ENCODE measurements at places on chromosomes 2 and 18.

DNA sequence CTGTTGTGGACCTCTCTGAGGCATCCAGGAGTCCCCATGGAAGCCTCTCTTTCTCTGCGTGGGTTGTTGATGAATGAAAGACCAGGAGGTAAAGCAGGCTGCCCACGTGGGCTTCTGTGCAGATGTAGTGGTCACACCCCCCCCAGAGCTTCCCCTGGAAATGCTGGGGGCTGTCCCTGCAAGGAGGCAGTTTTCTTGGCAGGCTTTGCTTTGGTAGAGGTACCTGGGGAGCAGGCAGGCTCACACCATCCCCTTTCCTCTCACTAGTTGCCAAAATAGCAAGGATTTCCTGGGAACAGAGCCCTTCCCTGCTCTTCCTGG is 97.6 kb upstream of the MAP3K20 start:
- DNase-seq, result no peak

- DNase-seq, result no peak
Measured at GRCh38 chr18:3279201-3280185, 17.6 kb downstream of the MYL12B start.

DNA sequence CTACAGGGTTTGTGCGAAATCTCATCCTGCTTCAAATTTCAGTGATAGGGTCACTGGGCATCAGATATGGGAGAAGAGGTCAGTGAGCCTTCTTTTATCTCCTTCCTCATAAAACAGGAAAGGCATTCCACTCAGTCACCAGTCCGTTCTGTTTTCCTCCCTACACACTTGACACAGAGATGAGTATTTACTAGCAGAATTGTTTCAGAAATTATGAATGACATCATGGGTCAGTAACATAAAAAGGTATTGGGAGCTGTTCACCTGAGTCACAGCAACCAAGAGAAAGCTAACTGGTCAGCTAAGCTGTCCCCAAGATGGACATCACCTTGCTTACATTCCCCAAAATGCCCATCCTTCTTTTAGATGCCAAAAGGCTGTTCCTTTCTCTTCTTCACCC is 96.3 kb downstream of the ACVR1 start:
- no peak for DNase-seq

GRCh38 chr2:6337472-6337820 is 528.3 kb downstream of the CMPK2 start:
- DNase-seq, result no peak

- DNase-seq, result no peak
Measured at GRCh38 chr2:41949091-41949882, 98.5 kb upstream of the PKDCC start.

DNA sequence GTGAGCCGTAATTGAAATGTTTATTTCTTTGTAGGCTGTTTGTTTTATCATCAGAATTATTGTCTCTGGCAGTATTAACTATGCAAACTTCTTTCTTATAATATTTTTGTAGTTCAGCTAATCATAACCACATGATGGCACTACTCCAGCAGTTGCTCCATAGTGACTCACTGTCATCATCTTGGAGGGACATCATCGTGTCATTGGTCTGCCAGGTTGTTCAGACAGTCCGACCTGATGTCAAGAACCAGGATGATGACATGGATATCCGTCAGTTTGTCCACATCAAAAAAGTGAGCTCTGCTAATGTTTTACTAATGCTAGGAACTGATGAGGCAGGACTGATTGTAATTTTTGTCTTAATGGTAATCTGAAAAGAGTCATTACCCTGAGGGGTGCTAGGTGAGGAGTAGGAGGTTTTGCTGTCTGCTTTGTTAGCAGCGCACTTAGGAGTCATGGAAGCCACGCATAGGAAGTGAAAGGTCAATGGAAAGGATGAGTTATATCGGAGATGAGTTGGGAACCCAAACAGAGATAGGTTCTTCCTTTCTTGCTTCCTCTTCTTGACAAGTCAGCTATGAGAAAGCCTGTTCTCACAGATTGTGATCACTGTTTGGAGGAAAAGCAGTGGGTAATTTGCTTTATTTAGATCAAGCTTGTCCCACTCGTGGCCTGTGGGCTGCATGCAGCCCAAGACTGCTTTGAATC is 49.2 kb downstream of the PIKFYVE start:
- no peak for DNase-seq

- no peak for DNase-seq
Measured at GRCh38 chr2:25044990-25045389, 3.1 kb downstream of the EFR3B start.

DNA sequence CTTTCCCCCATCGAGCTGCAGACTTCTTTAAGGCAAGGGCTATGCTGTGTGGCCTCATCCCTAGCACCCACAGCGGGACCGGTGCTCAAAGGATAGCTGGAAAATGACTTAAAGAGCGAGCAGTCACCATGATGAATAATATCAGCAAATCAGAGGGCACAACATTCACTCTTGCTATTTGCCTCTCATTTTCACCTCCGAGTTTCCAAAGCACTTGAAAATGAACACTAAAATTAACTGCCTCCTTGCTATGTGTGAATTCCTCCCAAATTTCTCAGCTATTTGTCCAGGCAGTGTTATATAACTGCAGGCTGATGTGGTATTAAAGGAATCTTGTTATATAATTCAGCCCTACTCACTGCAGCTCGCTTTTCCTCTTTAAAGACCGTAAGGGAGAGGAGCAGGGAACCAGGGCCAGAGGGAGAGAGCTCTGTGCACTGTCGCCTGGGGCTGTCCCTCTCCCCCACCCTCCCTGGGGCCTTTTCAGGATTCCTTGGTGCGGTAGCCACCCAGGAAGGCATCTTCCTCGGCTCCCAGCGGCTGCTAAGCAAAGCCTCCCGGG is 1.4 kb downstream of the CYS1 start:
- no peak for DNase-seq

DNA sequence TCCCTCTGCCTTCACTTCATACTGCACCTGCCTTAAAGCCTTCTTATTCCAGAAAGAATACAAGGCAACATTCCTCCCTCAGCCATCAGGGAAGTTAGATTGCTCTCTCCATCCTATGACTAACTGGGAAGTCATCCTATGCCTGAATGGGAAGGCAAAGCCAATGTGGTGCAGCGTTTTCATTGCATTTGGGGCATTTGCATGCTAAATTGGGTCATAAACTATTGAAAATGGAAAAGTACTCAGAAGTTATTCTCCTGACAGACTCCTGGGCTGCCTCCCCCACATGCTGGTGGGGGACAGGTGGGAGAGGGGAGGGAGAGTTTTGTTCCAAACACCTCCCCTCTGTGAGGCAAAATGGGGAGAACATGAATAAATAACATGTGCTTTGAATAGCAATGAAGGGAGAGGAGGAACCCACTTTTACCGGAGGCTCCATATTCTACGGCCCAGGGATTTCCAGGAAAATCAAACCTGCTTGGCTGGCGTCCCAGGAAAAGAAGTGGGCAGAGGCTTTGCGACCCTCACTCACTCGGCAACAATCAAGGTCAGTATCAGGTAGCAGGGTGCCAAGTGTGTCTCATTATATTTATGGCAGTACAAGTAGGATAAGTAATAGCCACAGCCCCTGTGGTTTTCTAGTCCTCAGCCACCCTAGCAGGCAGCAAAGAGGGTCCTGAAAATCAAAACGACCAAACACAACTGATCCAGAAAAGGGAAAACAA is 84.1 kb downstream of the BOD1L2 start:
- no peak for DNase-seq

- no peak for DNase-seq
Measured at GRCh38 chr2:20052229-20052851, 912 bp upstream of the LAPTM4A start.

DNA sequence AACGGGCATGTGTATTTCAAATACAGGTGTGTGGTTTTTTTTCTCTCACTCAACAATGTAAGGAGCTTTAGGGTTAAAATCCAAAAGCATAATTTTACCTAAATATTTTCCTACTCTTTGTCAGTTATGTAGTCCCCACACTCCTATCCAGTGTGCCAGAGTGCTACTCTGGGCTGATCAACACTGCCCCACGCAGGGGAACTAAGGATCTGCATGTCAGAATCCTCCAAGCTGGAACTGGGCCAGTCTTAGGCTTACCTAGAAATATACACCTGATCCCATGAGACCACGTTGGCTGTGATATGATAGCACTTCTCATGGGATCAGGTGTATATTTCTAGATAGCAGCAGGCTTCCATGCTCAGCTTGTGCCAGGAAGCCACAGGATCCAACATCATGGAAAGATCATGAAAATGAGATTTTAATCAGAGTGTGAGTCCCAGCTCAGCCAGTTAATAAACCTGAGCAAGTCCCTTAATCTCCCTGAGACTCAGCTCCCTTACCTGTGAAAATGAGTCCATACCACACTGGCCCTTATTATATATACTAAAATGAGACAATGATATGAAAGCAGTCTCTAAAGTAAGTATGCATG is 29.7 kb downstream of the CCDC141 start:
- DNase-seq, result no peak

DNA sequence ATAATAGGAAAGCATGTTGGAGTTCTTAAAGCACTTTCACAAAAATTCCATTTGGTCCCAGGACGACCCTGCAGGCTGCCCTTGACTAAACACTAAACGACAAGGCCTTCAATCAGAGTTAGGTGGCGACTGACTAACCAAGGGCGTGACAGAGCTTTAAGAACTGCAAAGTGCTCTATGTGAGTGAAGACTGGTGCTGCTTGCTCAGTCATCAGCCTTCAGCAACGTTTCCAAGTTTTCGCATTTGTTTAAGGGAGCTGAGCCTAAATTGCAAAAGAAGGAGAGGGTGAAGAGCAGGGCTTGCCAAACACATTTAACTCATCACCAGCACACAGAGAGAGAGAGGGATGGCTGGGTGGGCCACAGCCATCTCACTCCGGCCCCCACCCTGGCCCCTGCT is 204.7 kb upstream of the PID1 start:
- DNase-seq, result no peak

DNA sequence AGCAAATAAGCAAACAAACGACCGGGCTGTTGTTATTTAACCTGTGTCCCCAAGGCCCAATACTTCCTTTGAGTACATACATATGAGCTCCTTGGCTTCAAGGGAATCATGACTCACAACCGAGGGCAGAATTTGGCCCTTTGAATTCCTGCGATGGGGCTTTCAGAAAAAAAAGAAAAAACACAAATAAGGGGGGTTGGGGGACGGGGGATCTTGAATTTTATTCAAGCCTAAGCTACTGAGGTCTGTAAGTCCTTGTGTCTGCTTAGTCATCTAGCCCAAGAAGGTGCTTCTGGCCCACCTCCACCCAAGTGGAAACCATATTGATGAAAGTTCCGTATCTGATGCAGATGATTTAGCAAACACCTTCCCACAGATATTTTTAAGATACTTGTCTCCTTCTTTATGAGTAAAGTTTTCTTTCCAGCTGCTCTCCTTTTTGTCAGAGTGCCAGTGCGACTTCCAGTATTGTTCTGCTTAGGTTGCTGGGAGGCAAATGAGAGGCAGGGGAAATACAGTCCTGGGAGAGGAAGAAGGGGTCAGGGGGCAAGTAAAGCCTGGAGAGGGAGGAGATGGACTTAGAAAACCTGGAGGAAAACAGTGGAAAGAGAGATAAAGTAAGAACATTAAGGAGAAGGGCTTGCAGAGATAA is 169.6 kb downstream of the ZEB2 start:
- peak; percentile 9 for DNase-seq

DNA sequence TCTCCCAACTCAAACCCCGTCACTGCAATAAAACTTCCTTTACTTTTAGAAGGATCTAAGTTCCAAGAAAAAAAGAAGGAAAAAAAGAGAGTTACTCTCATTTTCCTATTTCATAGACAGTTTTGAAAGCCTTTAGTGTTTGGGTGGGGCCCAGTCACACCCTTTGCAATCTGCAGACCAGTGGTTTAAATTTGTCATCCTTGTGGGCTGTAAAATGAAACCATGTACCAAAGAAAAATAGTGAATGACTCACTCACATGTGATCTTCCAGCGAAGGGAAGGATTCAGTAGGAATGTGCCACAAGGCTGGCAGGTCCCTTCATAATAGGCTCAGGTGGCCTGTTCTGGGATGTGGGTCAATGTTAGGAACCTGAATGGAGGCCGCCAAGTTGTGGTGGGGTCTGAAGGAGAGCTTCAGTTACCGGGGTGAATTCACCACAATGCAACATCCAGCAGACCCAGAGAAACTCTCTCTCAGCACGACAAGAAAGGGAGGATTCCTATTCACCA is 28.3 kb downstream of the ANXA4 start:
- DNase-seq, result no peak

DNA sequence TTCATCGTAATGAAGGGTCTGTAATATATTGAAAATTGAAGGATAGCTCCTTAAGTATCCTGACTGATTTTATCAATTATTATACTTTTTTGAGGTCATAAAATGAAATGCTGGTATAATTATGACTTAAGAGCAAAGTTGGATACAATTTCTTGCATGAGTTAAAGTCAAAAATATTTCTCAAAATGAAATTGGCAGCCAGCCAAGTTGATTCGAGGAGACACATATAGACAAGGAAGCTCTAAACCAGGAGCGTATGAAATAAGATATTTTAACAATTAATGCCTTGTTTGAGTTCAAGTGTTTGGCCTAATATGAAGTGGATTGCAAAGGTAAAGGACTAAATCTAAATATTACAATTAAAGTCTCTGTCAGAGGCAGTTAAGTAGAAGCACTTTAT is 260.4 kb upstream of the DSEL start:
- DNase-seq, result no peak

DNA sequence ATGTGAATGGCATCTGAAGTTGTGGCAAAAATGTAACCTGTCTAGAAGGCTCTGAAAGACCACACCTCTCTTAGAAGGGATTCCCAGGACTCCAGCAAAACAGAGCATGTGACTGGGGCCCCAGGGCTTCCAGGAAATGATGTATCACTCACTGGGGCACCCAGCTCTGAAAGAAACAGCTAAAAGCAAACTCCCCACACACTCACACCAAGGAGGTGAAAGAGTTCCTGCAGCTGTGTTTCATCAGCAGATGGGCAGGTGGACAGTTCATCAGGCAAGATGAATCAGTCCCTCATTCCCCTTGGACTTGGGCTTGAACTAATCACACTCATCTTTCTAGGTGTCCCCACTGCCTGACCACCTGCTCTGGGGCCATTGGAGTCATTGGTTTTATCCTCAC is 76.2 kb downstream of the CCBE1 start:
- no peak for DNase-seq

- no peak for DNase-seq
Measured at GRCh38 chr18:48637081-48637990, 98.5 kb downstream of the CTIF start.

DNA sequence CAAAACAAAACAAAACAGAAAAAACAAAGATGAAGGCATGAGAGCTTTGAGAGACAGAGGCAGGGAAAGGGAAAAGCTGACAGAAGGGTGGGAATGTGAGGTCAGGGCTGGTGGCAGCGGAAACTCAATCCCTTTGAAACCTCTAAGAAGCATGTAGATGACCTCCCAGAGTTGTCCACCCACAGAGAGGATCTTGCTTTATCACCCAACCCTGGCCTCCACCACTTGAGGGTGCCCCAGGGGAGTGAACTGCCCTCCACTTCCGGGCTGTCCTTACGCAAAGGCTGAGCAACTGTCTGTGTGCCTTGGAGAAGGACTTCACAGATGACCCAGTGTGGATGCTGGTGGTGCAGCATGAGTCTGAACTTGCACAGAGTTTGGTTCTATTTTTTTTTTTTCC is 26.7 kb downstream of the PDCL3 start:
- no peak for DNase-seq

GRCh38 chr2:31729442-31730092 is 148.8 kb upstream of the SRD5A2 start:
- DNase-seq, result no peak

GRCh38 chr18:52570975-52571374 is 231.0 kb downstream of the DCC start:
- no peak for DNase-seq

Data from stimulated activated CD4-positive, alpha-beta T cell treated with anti-CD3 and anti-CD28 coated beads, Interleukin-2, amount 100 ng/mL, for 4 hours (primary cell).